WTC11 (cell line): ENCODE measurements at places on chromosomes 5 and 9. TPM values are rescaled to one million over a fixed set of nuclear protein-coding genes. Genes with fewer than 3 reads are reported as not detected.
A peak's percentile ranks its signal among the peaks of the same experiment; 100 is the strongest.

DNA sequence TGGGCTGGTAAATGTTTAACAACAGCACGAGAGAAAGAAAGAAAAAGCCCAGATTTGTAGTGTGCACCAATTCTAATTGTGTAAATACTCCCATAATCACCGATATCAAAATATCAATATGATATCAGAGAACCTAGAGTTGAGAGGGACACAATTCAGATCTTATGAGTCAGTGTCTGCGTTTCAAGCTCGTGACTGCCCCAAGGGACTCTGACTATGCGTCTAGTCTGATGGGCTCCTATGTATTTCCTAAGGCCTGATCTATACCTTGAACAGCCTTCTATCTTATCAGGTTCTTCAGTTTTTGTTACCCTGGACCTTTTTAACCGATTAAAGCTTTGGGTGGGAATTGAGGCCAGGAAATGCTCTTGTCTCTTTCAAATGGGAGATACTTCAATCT lies 243.0 kb upstream of the SLC24A2 start:
- DNase-seq = no peak

- no peak for DNase-seq
Observed at GRCh38 chr9:121645003-121645402, 6.4 kb upstream of the DAB2IP start.

GRCh38 chr9:86598411-86599239 lies 244.4 kb upstream of the TUT7 start:
- DNase-seq = no peak

DNA sequence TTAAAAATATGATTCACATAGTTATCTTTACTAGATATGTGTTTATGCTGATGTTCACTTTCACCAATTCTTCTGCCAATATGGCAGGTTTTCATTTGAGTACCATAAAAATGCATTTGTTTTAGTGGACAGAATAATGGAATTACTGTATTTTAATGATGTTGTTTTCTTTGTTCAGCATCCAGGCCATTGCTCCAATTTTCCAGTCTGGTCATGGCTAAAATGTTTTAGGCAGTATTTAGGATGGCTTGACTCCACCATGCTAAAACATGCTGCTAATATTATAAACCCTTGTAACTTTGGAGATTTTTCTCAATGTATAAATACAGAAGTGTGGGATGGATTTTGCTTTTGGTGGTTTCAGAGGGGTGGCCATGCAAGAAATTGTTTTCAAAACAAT lies 273.0 kb upstream of the RPS23 start:
- no peak for DNase-seq

DNA sequence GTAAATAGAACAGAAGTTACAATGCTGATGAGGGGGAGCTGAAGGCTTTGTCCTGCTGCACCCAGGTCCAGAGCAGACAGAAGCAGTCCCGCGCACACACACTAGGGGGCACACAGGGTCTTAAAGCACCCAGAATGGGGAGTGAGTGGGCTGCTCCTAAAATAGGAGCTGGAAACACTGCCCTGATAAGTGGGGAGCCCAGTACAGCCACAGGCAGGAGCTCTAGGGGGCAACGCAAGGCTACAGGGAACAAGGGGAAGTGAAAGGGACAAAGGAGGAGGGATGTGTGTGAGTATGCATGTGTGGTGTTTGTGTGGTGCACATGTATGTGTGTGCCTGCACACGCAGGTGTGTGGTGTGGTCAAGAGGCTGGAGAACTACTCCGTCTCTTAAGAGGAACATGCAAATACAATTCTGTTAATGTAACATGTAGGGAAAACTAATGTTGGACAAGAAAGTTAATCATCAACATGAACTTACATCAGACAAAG lies 191.5 kb downstream of the ROR2 start:
- peak; percentile 84 for DNase-seq

- DNase-seq = no peak
Observed at GRCh38 chr9:95057101-95057500, 260.4 kb downstream of the FANCC start.

GRCh38 chr5:98296426-98296825 lies 477.0 kb upstream of the RGMB start:
- DNase-seq = no peak

GRCh38 chr5:873328-873727 lies 19.3 kb downstream of the BRD9 start:
- no peak for DNase-seq

- DNase-seq = peak; percentile 63
Observed at GRCh38 chr9:34375901-34376595, 650 bp downstream of the MYORG start.

GRCh38 chr9:117704597-117704996 lies 394 bp downstream of the TLR4 start:
- DNase-seq = no peak

Gene QRFP
- total RNA-seq = not detected in 3 replicates

Gene SHC3
- 4.2 to 5.1 TPM (median 4.9 TPM) in 3 replicates for total RNA-seq

Gene NUTM2G
- 0.14 to 0.50 TPM (median 0.27 TPM) in 3 replicates for total RNA-seq

Gene MARCHF3
- total RNA-seq = 11.1 to 16.1 TPM (median 13.5 TPM) in 3 replicates

Gene LURAP1L
- 1.2 to 1.7 TPM (median 1.3 TPM) in 3 replicates for total RNA-seq

Gene PSIP1
- total RNA-seq = 302 to 321 TPM (median 311 TPM) in 3 replicates

Gene PCDH12
- 0.02 to 0.33 TPM in 2 of 3 replicates, not detected in the other for total RNA-seq

Gene CD274
- total RNA-seq = 0.05 to 0.42 TPM (median 0.21 TPM) in 3 replicates
